Retina (tissue), 1 donor: ENCODE measurements at places on chromosomes 2 and 18.

DNA sequence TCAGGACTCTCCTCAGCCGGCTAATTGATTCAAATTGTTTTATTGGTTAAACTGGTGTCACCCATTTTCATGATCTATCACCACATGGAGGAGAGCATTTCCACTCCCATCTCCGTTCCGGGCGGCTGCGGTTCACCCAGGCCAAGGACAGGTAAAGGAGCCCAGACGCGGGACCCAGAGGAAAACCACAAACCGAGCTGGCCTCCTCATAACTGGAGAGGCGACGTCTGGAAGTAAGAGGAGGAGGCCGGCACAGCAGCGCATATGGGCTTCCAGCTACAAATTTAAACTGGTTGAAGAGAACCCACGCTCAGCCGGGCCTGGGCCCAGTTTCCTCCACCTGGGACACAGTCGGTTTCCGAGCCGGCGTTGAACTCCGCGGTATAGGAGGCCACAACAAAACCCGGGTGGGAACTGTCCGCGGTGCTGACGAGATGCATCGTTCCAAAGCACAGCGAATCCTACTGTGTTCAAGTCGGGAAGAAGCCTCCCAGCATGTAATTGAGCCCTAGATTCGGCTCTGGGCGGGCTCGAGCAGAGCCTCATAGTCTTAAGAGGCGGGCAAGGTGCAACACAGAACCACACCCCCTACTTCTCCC, 3.0 kb upstream of the SKOR2 start:
- peak; percentile 75 for DNase-seq

DNA sequence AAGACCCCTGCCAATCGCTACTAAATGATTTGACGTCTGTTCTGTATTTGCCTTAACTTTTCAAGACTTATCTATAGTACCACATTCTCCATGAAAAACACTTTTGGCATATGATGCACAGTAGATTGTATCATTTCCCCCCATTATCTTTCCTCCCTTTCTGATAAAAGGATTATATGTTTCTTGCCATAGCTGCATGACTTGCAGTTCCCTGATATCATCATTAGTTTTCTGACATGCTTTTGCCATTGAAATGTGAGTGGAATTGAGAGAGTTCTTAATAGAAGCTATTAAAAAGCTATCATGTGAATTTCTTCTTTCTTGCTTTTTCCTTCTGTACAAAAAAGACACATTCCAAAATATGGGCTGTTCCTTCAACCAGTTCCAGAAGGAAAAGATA, 130.3 kb downstream of the TMEFF2 start:
- DNase-seq = no peak

- DNase-seq = no peak
Measured at GRCh38 chr2:121695171-121695451, 41.6 kb downstream of the NIFK start.

GRCh38 chr2:226076529-226076928, 677.0 kb downstream of the NYAP2 start:
- no peak for DNase-seq

- DNase-seq = no peak
Measured at GRCh38 chr2:222332116-222332515, 33.3 kb upstream of the PAX3 start.

DNA sequence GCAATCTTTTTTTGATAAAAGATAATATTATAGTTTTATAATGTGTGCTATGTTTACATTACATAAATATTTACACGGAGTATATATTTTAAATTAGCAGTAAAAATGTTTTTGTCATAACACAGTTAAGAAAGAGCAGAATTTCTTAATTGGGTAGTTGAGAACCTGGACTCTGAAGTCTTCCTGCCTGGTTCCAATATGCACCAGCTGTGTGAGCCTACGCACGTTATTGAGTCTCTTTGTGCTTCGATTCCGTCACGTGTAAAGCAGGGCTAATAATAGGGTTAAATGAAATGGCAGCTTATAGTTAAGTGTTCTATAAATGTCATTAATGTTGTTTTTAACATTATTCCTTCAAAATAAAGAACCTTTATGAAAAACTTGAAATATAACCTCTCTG, 1.2 kb upstream of the CCDC88A start:
- DNase-seq = no peak

- no peak for DNase-seq
Measured at GRCh38 chr2:43038034-43038695, 188.2 kb downstream of the ZFP36L2 start.

DNA sequence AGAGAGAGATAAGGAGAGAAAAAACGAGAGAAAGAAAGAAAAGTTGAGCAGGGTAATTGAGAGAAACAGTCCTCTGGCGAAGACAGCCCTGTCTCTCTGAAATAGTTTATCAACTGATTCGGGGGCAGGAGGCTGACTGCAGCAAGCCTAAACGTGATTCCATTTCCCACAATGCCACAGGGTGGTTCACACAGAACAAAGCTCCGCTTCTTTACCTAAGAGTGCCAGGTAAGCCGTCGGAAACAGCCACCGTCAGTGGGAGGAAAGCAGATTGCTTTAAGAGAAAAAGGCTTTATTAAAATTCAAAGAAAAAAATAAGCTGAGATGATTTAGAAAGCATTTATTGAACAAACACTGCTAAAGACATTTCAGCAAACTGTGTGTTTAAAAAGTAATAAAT, 271.4 kb upstream of the POU3F3 start:
- DNase-seq = no peak

DNA sequence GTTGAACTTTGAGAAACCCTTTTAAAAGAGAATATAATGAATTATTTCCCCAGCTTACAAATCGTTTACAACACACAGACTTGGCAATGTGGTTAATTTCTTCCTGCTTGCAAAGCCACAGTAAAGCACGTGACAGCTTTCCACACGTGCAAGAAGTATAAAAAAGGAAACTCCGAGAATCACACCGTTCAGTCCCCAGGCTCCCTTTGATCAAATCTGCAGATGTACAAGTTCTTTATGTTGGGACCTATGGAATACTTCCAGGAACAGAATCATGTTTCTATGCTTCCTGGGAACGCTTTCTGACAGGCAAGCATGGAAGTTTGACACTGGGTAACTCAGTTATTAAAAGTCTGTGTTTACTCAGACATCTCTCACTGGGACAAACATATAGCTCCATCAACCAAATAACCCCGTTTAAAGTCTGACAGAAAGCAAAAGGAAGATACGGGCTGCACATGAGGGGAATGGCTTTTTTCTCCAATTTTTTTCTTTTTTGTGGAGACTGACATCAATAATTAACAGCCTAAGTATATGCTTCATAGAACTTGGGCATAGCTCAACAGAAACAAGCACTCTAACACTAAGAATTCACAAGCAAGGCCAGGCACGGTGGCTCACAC, 134.8 kb downstream of the EIPR1 start:
- no peak for DNase-seq

DNA sequence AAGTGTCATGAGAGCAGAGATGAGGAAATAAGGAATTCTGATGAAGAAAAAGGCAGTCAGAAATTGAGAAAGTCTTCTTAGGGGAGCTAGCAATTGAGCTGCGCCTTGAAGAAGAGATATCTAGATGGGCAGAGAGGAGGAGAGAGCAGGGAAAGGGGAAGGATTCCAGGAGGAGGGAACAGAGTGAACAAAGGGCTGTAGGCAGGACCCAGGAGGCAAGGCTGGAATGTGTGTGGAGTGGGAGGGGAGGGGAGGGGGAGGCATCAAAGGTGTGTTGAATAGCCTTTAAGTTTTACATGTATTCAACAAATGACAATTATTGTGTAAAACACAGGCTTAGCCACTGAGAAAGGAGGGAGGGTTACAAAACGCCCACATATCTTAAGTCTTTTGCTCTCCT, 164.5 kb downstream of the TDRD15 start:
- DNase-seq = no peak

DNA sequence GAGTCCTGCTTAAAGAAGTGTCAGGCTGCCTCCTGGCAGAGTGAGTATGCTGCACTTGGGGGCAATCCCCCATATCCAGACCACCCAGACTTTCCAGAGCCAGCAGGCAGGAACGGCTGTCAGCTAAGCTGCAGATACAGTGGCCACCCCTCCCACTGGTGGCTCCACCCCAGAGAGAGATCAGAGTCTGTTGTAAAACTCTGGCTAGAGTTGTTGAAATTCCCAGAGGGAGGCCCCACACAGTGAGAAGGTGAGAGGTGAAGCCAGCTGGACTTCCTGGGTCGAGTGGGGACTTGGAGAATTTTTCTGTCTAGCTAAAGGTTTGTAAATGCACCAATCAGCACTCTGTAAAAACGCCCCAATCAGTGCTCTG, 533.8 kb upstream of the ACVR2A start:
- no peak for DNase-seq

GRCh38 chr2:220941683-220942082, 630.4 kb downstream of the EPHA4 start:
- DNase-seq = no peak

- DNase-seq = peak; percentile 32
Measured at GRCh38 chr2:226423498-226423960, 376.1 kb downstream of the IRS1 start.

DNA sequence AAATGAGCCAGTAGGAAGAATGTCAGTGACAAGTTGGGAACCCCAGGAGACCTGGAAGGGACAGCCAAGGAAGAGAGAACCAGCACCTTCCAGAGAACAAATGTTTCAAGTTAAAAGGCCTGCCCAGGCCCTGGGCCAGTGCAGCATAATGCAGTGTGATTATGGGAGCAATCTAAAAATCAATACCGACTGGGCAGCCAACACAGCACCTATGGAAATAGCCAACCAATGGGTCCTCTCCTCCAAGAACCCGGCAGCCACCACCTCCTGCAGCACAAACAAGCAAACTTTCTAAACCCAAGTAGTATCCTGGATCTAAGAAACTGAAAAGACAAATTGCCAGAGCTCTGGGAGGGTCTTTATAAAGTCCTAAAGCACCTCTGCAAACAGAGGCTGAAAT, 71.7 kb downstream of the CLHC1 start:
- no peak for DNase-seq

DNA sequence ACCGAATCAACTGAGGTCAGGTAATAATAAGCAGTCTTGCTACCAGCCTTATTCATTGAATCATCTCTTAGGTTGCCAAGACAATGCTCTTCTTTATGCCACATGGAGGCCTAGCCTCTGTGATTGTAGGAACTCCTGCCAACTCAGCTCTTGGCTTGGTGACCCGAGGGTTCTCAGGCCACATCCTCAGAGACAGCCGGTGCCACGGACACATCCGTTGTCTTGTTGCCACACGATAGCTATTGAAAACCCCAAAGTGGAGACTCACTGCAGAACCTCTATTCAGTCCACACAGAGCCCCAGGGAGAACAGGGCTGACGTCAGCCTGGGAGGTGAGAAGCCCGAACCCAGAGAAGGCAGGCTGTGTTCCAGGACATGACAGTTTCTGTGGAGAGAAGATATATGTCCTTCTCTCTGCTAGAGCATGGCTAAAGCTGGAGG, 53.5 kb upstream of the TGFA start:
- DNase-seq = peak; percentile 16

- no peak for DNase-seq
Measured at GRCh38 chr2:69272803-69273471, 114.1 kb downstream of the GFPT1 start.

- DNase-seq = no peak
Measured at GRCh38 chr2:51350100-51350499, 318.2 kb upstream of the NRXN1 start.

GRCh38 chr2:119517433-119517832, 6.8 kb downstream of the SCTR start:
- peak; percentile 26 for DNase-seq

- DNase-seq = no peak
Measured at GRCh38 chr2:1156531-1156930, 205.9 kb downstream of the SNTG2 start.

DNA sequence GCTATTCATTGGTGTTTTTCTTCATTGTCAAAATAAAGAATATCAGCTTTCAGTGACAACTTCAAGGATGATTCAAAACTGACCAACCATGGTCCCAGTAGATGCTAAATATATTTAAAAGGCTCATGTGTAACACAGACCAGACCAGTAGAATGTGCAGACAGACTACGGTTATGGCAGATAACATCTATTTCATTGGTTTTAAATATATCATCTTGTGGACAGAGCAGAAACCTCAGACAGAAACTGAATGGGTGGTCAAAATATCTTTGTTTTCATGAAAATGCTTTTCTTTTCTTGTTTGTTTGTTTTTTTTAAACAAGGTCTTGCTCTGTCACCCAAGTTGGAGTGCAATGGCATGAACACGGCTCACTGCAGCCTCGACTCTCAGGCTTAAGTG, 107.4 kb upstream of the CREB1 start:
- DNase-seq = no peak

DNA sequence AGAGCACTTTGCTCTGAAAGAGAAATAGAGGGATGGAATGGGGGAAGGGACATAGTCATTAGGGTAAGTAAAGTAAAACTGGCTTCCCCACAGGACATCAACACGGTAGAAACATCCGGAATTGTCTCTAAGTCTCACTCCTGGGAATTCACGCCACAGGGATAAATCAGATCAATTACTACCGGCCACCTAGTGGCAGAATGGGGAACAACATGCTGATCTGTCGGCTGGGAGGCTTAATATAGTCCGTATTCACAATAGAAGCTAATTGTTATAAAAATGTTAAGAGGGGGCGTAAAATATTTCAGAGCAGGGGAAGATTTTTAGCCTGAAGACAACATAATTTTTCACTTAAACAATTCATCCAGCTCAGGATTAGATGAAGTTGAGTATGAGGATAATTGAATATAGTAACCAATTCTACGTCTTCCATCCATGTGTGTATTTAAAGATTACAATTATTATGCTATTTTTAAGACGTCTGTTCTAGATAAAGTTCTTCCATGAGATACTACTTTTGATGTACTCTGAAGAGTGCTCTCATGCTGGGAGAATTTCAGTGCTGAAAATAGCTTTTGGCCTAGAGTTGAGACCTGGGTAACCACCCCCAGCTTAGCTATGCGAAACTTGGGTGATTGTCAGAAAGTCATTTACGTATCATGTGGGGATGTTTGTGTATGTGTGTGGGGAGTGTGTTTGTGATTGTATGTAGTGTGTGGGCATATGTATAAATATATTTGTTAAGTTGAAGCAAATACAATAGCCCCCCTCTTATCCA, 65.7 kb downstream of the LRRTM1 start:
- no peak for DNase-seq
